ENCODE measurements at places on chromosomes 11 and 22. TPM values are rescaled to one million over a fixed set of nuclear protein-coding genes. Genes with fewer than 3 reads are reported as not detected.
A peak's percentile ranks its signal among the peaks of the same experiment; 100 is the strongest.

DNA sequence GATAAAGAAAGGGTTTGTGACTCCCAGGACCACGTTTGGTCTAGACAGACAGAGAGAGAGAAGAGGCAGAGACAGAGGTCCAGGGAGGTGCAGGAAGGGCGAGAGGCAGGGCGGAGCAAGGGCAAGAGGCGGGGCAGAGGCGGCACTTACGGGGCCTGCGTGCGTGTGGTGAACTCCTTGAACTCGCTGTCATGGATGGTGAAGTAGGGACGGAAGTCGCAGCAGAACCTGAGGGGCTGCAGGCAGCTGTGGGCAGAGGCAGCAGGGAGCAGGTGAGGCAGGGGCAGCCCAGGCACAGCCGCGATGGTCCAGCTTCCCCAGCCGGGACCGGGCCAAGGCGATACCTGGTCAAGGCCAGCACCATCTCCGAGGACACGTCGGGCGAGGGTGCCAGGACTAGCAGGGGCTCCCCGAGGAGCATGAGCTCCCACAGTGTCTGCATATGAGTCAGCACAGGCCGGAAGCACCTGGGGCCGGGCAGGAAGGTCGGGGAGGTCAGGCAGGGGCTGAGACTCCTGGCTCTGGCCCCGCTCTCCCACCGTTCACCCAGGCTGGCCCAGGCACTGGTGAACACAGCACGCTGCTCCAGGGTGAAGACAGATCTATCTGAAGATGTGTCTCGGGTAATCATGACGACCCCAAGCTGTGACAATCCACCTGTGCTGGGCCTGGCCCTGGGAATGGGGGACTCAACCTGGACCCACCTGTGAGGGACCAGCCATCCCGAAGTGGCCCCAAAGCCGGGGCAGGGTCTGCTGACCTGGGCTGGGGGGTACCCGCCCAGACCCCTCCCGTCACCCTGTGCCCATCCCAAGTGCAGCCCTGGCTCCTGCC, 7.2 kb upstream of the PLXNB2 start:
- DNase-seq: peak; percentile 84

RAG2 gene
- polyA plus RNA-seq: not detected

GRCh38 chr11:30876228-30876627, 290.1 kb upstream of the MPPED2 start:
- no peak for DNase-seq

APOC3 gene
- polyA plus RNA-seq: not detected

DNA sequence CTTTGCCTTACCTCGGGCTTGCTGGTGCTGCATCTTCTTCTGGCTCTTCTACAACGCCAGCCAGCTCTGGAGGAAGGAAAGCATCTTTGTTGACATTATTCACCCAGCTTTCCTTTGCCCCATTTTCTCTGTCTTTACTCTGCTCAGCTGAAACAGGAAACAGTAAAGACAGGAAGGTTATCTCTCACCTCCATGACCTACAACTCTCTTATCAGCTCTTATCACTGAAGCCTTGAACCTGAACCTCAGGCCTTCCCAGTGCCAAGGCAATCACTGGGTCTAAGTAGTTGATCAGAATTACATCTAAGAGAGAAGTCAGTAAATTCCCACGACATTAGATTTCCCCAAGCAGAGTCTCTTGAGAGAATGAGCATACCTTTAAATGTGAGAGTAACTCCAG, 59.6 kb upstream of the CCDC89 start:
- no peak for DNase-seq

DNA sequence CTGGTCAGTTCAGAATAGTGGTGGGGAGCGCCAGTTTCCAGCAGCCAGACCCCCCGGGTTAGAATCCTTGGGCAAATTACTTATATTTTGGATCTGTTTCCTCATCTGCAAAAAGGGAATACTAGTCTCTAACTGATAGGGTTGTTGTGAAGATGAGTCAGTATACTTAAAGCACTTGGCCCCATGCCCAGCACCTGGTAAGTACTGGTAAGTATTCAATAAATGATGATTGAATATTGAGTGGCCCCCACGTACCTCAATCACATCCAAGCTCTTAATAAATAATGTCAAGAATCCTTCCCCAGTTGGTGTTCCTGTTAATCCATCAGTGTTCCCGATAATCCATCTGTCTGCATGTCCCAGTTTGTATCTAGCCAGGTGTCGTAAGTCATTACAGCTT, 12.1 kb downstream of the ACP2 start:
- DNase-seq: no peak
